Stimulated activated CD4-positive, alpha-beta T cell treated with anti-CD3 and anti-CD28 coated beads, Interleukin-2, amount 100 ng/mL, for 24 hours (primary cell): ENCODE measurements at places on chromosomes 6 and 20.

GRCh38 chr6:82063574-82063973 lies 184.0 kb downstream of the IBTK start:
- no peak for DNase-seq

DNA sequence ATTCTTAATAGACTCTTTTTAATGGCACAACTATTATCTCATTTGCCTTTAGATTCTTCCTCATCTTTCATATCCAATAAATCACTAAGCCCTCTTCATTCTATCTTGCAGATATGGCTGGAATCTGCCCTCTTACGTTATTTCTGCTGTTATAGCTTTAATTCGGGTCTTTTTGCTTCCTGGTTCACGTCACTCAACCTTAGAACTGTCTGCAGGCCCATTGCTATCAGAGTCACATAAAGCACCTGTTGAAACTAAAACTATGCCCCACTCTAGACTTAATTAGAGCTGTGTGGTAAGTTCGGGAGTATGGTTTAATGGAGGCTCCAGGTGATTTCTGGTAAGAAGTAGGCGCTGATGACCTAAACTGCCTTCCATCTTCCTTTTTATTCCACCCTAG lies 988 bp downstream of the QRSL1 start:
- no peak for DNase-seq

- no peak for DNase-seq
Observed at GRCh38 chr20:62363920-62364851, 2.9 kb downstream of the LAMA5 start.

GRCh38 chr6:41859356-41859755 lies 35.8 kb downstream of the USP49 start:
- DNase-seq = no peak

- peak; percentile 49 for DNase-seq
Observed at GRCh38 chr6:111105578-111105977, 18.3 kb downstream of the SLC16A10 start.

- peak; percentile 3 for DNase-seq
Observed at GRCh38 chr6:106973018-106973835, 1.3 kb downstream of the CD24 start.

GRCh38 chr6:3625149-3625979 lies 126.1 kb downstream of the PXDC1 start:
- no peak for DNase-seq

DNA sequence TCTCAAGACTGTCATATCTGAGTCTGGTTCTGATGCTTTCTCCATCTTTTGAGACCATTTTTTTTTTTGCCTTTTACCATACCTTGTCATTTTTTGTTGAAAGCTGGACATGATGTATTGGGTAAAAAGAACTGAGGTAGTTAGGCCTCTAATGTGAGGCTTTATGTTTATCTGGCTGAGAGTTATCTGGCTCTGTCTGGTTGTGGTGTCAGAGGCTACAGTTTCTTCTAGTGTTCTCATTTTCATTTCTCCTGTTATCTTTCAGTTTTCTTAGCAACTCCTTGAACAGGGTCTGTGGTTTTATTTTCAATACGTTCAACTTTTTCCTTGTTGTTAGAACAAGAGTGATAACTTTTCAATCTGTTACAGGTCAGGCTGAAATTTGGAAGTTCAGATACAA lies 49.2 kb upstream of the ATXN1 start:
- DNase-seq = no peak

DNA sequence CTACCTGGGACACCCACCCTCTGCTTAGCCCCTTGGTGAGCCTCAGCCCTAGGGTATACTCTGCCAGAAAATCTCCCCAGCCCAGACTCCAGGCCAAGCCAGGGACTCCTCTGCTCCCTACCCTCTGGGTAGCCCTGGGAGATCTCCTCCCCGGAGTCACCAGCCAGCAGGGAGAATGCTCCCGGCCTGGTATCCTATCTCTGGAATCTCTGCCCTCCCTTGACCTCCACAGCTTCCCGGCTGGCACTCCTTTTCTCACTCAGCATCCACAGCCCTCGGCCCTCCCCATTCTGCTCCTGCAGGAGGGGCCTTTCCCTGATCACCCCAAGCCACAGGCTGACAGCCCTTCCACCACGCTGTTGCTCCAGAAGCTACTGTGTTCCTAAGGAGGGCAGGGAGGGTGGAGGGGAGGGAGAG lies 22.6 kb downstream of the NOL4L start:
- no peak for DNase-seq
